NCI-H748 treated with DMSO at 0.1 percent for 48 hours (cell line): ENCODE measurements at places on chromosomes 7 and 10.

DNA sequence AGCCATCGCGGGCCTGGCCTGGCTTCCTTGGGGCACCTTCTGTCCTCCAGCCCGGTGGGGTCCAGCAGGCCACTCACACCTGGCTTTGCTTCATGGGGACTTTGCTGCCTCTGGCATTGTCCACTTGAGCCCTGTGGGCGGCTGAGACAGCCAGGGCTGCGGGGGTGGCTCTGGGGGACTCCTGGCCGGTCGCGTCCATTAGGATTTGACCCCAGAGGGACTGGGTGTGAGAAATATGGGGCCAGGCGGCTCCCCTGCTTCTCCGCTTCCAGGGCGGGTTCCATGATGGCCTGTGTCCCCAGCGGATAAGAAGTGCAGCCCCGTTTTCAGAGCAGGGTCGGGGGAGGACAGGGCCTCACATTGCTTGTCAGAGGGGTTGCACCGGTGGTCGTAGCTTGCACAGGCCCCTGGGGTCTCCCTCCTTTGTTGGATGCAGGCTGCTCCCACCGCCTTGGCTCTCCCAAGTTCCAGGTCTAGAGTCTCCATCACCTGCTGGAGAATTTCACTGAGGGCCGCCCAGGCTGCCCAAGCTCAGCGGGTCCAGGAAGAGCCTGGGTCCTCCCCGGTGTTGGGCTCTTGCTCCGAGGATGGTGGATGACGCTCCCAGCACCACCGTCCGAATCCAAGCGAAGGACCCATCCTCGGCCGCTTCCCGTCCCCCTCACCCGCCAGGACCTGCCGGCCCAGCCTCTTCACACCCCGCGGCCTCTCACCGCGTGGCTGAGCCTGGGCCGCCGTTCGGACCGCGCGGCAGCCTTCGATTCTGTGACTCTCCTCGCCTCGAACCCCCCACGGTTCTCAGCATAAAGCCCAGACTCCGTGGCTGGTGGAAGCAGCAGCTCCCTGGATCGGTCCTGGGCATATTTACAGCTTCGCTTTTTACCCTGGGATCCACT, 140.1 kb downstream of the DYNC2I1 start:
- DNase-seq = no peak

- no peak for DNase-seq
These were observed 12.4 kb upstream of the BLNK start for GRCh38 chr10:96283756-96284155.

- no peak for DNase-seq
These were observed 18.1 kb downstream of the YWHAG start for GRCh38 chr7:76340617-76341131.

DNA sequence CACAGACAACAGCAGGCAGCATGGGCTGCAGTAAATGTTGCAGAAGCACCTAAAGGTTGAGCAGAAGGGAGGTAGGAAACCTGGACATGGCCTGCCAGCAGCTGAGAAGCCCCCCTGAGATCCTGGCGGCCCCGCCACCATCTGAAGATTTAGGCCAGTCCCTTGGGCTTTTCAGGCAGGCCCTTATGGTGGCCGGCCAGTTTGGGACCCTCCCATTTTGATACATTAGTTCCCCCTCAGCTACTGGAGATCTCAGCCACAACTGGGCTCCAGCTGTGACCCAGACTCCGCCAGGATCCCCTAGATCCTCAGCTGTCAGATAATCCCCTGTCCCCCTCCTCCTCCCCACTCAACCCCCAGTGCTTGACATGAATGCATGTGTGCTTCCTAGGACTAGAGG, 34.4 kb downstream of the ZNF783 start:
- no peak for DNase-seq

DNA sequence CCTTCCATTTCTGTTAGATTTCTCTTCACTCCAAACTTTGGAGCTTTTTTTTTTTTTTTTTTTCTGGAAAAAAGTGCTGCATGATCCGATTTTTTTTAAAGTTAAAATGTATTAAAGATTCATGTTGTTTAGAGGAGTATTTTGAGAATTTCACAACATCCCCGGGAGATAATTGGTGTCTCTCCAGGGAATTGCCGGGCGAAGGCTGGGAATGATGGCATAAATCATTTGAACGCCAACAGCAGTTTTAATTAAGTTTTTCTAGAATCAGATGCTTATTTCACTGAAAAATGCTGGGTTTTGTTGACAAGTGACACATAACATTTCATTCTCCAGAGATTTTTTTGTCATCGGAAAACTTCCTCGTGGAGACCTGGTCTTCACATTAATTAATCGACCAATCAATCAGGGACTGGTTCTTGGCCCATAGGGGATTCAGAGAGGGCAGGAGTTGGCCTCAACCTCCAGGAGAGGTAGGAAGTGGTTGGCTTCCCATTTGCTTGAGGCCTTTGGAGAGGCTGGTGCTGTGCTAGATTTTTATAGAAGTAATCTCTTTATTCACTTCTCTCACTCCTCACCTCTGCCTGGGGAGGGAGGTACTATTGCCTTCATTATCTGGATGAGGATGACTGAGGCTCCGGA, 439.4 kb downstream of the TYW1 start:
- no peak for DNase-seq

DNA sequence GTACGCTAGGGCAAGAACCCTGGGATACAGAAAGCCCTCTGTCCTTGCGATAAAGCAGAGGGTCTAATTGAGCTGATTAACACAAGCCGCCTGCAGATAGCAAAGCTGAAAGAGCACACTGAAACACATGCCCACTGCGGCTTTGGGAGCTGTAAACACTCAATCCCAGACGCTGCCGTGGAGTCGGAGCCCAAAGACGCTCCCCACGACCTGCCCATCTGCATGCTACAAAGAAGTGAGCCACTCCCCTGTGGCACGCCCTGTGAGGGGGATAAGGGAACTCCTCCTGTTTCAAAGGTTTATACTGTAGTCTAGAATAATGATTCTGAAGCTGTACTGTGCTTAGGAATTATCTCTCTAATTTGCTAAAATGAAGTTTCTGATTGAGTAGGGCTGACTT, 985.6 kb upstream of the GHITM start:
- DNase-seq = no peak

DNA sequence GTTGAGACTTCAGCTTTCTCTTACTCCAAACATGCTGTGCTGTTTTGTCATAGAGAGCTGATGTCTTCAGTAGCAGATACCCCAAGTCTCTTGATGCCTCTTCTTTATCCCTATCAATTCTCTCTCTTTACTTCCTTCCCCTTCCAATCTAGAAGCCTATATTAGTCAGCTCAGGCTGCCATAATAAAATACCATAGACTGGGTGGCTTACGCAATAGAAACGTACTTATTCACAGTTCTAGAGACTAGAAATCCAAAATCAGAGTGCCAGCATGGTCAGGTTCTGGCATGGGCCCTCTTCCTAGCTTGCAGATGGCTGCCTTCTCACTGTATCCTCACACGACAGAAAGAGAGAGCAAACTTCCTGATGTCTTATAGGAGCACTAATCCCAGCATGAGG, 9.0 kb upstream of the GARS1 start:
- DNase-seq = no peak
